SHP77 treated with DMSO at 0.1 percent for 48 hours (cell line): ENCODE measurements at places on chromosomes 3 and 15.

- DNase-seq: no peak
Measured at GRCh38 chr15:101558221-101558941, 68.9 kb upstream of the PCSK6 start.

- DNase-seq: no peak
Measured at GRCh38 chr3:2452249-2452648, 353.6 kb downstream of the CNTN4 start.

GRCh38 chr3:119300991-119301391 lies 6.8 kb downstream of the ARHGAP31 start:
- no peak for DNase-seq

DNA sequence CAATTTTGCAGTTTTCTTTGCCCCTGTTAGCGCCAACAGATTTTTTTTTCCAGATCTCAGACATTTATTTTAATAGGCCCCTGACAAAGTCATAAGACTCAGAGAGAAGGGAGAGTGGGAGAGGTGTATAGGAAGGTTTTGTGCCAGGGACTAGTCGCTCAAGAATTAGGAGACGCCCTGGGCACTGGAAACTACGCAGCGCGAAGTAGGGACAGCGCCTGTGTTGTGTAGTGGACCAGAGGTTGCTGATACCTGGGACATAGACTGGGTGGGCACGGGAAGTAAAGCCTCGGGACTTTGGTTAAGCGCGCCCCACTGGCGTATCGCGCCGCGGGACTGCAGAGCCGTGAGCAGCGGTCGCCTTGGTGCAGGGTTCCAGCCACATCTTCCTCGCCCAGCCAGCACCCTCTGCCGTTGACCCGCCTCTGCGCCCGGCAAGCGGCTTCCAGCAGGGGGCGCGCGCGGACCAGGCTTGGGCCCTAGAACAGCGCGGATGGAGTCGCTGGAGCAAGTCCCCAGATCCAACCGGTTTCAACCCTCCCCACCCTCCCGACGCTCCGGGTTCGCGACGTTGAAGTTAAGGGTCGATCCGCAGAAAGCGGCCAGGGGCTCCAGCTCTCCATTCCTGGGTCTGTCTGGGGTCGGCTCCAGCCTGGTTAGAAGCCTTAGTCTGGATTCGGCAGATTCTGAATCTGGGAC lies 3.0 kb upstream of the ISLR2 start:
- peak; percentile 58 for DNase-seq

GRCh38 chr3:168884353-168884903 lies 779.1 kb downstream of the MECOM start:
- no peak for DNase-seq

DNA sequence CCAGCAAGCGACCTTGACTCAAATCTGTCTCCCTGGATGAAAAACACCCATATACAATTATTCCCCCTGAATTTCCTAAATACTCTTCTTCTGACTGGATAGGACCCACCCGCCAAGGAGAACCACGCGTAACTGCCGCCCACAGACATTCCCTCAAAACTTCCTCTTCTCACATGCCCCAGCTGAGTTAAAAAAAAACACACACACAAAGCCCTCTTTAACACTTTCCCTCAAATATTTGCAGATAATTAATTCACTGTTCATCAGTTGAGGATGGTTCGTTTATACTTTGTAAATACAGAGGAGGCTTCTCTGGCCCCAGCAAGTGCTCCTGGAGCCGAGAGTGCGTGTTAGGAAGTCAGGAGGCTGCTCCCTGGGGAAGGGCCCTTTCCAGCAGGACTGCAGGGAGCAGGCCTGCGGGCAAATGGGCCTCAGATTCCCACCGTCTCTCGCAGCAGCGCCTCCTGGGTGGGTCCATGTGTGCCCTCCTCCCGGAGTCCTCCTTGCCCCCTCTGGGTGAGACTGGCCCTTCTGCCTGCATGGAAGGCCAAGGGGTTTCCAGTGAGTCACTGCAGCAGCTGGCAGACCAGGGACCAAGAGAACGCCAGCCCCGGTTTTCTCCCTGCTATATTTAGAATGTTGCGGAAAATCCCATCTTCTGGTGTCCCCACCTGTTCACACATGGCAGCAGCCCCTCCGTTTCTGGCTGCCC lies 46.8 kb downstream of the MGLL start:
- peak; percentile 62 for DNase-seq

- DNase-seq: no peak
Measured at GRCh38 chr3:83770664-83771402, 1188.0 kb upstream of the CADM2 start.

DNA sequence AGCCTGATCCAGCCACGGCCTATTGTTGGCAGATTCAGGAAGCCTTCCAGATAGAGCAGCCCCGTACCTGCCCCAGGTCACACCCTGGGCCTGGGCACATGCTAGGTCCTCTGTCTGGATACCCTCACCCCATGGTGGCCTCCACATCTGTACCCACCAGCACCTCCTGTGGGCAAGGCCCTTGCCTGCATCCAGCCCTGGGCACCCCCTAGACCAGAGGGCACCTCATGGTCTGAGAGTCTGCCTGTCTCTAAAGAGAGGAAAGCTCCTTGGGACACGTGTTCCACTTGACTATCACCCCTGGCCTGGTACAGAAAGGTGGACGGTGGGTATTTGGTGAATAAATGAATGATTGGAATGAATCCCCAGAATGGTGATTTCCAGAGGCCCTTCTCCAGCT lies 8.9 kb upstream of the COMMD4 start:
- no peak for DNase-seq

- no peak for DNase-seq
Measured at GRCh38 chr3:54376142-54376807, 253.9 kb downstream of the CACNA2D3 start.

DNA sequence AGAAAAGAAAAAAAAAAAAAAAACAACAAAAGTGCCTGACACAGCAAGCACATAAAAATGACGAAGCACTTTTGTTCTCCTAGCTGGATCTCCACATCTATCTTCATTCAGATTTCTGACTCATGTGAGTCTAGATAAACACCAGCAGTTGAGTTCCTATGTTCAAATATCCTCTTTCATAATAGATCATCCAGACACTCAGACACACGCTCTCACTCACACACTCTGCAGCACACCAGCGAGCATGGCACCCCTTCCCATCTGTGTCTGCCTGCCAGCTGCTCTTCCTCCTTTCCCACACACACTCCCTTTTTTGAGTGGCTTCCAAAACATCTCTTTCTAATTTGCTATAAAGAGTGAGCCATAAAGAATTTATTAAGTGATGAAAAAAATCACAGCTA lies 19.8 kb upstream of the CELF6 start:
- DNase-seq: peak; percentile 71

GRCh38 chr3:36373666-36374065 lies 6.6 kb upstream of the STAC start:
- DNase-seq: no peak

DNA sequence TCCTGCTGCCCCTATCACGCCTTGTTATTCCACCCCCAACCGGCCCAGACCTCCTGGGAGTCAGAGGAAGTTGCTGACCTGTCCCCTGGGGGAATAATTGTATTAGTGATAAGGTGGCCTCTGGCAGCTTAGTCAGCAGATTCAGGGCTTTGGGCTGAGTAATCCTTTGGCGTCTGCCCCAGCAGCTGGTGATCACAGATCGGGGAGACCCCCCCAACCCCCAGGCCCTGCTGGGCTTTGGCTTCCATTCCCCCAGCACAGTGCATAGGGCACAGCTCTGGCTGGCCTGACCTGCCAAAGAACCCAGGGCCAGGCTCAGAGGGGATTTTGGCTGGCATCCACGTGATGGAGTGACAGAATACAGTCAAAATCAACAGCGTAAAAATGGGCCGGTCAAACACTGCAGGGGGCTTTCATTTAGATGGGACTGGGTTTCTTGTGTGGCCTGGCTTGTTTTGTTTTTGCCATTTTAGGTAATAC lies 3.9 kb upstream of the NR2E3 start:
- DNase-seq: no peak

- DNase-seq: no peak
Measured at GRCh38 chr3:155441026-155441425, 147.5 kb upstream of the STRIT1 start.

DNA sequence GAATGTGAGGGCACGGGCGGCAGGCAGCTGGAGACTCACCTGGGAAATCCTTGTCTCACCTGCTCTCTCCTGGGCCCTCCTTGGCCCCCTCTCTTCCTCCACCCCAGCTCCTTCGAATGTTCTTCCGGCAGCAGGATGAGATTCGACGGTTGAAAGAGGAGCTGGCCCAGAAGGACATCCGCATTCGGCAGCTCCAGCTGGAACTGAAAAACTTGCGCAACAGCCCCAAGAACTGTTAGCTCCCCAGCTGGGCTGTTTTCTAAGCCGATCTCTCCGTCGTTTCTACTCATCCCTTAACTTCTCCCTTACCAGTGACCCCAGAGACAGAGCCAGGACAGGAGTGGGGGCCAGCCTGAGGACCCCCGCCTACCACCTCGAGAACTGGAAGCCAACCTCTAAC lies 95.0 kb downstream of the ANP32A start:
- DNase-seq: no peak
